ENCODE measurements at places on chromosomes 2 and 18. TPM values are rescaled to one million over a fixed set of nuclear protein-coding genes. Genes with fewer than 3 reads are reported as not detected.

The IL18R1 gene
- total RNA-seq: 0.22 TPM

The CRYGD gene
- not detected for total RNA-seq

The IL1A gene
- not detected for total RNA-seq

The SP5 gene
- not detected for total RNA-seq

The PTPRN gene
- not detected for total RNA-seq

The KIAA2012 gene
- total RNA-seq: not detected

The KCNIP3 gene
- total RNA-seq: under 0.01 TPM

The INHA gene
- total RNA-seq: not detected

The PSTPIP2 gene
- 1.1 TPM for total RNA-seq

DNA sequence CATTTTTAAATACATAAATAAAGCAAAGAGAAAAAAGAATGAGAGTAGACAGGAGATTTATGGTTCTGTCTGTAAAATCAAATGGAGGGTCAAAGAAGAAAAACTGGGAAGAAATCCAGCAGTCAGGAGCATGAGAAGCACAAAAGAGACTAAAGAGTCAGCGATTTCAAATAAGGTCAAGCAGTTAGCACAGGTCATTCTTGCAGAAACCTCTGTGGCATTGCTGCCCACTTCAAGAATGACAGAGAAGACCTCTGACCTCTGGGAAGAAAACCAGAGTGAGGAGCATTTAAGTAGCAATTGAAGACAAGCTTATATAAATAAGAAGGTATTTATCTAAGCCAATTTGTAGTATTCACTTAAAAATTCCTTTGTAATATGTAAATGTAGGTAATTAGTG is 172.0 kb upstream of the SPOPL start:
- DNase-seq: no peak

- peak; percentile 82 for DNase-seq
Observed at GRCh38 chr2:55425431-55425831, 5.8 kb upstream of the CCDC88A start.

GRCh38 chr2:140662504-140662903 is 1468.3 kb downstream of the LRP1B start:
- no peak for DNase-seq

GRCh38 chr18:27181726-27182125 is 3.4 kb downstream of the CHST9 start:
- no peak for DNase-seq

DNA sequence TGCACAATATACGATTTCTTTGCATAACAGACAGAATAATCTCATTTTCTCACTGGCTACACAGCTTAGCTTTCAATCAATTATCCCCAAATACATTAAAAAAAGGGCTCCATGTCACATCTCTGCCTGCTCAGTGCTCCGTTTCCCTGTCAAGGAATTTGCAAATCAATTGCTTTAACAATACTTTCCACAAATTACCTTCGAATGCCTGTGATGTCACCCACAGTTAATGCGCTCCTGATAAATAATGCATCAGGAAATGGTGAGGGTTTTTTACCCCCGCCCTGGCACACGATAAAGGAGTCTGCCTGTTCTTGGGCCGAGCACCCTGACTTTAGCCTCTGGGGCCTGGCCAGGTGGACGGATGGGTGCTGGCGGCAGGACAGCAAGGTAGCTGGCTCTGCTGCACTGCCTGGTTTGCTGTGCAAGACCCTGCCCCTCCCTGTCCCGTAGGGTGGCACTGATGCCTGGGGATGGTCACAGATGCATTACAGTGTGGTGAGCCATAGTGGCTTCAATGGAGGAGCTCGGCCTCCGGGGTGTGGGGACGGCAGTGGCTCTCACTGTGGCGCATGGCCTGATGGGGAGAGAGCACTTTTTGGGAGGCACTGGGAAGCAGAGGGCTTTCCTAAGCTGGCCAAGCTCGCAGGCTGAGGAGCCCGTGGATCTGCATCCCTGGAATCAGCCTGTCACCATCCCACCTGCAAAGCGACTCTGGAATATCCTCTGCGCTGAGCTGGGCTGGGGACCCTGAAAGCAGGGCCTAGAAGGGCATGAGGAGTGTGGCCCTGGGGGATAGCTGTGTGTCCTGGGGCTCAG is 88.3 kb upstream of the HS6ST1 start:
- DNase-seq: no peak

DNA sequence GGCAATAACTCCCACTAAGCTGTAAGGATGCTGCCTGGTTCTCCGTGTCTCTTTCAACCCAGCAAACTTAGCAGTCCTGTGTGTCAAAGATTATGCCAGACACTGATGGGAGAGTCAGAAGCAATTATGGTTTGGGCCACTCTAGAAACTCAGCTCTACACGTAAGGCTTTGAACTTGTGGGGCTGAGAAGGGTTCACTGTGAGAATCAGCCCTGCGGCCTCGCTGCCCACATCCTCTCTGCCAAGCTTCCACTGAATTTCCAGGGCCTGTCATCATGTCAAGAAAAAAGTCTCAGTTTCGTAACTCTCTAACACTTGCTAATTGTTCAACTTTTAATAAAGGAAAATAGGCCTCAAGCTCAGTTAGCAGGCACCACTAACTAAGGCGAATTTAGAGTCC is 308.8 kb upstream of the LYPD1 start:
- DNase-seq: no peak

GRCh38 chr2:129559101-129559500 is 420.4 kb upstream of the RAB6C start:
- DNase-seq: no peak

GRCh38 chr2:7665880-7666279 is 748.7 kb downstream of the RNF144A start:
- no peak for DNase-seq

DNA sequence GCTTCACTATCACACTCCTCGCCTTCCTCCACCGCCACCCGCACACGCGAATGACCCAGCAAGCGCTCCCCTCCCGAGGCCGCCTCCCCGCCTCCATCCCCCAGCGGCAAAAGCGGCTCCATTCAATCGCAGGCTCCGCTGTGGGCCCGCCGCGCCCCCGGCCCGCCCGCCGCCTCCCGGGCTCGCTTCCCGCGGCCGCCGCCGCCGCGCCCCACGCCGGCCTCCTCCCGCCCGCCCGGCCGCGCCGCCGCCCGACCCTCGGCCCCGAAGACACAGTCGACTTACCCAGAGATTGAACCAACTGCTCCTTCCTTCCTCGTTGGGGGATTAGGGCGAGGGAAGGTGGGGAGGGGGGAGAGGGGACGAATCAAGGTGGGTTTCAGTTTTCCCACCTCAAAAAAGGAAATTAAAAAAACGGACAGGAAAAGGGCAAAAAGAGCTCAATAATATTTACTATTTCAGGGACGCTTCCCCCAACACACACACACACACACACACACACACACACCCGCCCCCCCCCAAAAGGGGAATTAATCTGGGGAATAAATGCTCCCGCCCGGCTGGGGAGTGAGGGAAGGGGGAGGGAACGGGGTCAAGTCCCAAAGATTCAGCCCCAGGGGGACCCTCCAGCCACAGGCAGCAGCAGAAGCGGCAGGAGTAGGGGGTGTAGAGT is 743 bp downstream of the XPO1 start:
- DNase-seq: peak; percentile 59

- DNase-seq: no peak
Observed at GRCh38 chr18:7102131-7102530, 15.5 kb downstream of the LAMA1 start.

DNA sequence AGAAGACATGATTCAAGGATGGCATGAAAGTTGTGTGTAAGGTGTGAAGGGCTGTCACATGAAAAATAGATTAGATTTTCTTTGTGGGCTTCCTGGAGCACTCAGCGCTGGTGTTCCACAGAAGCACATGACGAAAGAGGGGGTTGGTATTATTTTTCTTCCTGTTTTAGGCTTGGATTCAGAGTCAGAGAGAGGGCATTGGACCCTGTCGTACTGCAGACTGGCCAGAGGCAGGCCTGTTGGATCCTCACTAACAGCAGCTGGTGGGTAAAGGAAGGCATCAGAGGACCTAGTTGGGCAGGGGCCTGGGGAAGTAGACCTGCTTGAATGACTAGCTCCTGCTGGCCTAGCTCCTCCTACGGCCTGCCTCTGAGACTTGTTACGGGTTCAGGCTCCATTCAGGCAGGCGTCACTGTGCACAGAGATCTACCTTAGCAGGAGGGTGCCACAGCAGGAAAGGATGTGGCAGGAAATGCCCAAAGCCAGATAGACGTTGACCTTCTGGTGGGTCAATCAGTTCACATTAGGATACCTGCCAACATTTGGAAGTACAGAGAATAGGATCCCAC is 13.1 kb downstream of the CTLA4 start:
- DNase-seq: peak; percentile 38

DNA sequence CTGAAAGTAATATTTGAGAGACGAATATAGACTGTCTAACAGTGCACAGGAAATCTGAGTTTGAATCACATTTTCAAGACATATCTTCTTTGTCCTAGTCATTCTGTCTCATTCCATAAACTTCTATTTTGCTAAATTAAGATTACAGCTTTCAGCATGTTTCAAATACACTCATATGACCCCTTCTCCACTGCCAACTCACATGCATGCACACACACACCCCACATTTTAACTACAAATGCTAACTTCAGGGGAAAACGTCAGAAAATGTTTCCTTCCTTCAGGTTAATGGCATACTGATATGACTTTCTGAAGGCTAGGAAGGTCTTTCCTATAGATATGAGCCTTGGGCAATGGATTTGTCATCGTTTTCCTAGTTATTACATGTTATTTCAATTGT is 373.7 kb downstream of the RBM43 start:
- no peak for DNase-seq

DNA sequence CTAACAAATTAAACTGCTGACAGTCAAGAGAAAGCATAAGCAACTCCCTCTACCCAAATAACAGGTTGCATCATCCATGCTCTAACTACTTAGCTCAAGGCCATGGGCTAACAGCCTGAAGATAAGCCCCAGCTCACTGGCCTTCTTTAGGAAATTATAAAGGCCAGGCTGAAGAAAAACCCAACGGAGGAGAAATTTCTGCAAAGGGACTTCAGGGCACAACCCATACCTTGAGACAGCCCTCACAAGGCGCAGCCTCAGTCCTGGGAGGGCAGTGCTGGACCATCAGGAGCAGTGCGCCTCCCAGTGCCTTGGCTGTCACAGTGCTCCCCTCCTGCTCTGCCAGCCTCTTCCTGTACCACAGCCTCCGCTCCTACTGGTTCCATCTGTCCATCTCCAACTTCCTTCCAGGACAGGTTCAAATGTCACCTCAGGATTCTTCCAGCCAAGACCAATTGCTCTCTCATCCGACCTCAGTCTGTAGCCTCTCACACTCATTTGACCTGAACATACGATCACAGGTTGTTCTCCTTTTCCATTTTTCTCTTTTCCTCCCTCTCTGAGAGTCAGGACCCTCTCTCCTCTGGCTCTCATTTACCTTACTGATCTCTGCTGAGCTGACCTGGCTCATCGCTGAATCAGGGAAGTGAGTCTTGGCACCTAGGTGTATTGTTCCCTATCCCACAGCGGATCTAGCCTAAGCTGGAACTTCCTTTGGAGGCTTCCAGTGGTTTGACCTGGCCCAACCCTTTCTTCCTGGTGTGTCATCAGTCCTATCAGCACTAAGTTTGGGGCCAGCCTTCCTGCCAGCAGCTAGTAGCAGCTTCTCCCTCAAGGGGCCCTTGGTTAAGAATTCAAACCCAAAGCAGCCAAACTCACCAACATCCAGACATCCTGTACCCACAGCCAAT is 1.9 kb downstream of the MCFD2 start:
- peak; percentile 84 for DNase-seq

DNA sequence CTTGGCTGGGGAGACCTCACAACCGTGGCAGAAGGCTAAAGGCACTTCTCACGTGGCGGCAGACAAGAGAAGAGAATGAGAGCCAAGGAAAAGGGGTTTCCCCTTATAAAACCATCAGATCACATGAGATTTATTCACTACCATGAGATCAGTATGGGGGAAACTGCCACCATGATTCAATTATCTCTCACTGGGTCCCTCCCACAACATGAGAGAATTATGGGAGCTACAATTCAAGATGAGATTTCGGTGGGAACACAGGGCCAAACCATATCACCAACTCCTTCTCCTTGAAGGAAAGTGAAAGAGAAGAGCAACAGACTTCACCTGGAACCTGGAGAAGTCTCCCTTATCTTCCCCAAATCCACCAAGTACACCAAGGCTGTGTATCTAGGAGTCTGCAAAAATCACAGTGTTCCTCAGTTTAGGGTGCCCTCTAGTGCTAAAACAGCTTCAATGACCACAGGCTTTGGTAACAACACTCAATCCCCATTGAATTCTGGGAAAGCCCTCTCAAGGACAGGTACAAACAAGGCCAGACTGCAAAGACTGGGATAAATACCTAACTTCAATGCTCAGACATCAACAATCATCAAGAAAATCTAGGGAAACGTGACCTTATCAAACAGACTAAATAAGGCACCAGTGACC is 148.8 kb upstream of the SRD5A2 start:
- peak; percentile 13 for DNase-seq

GRCh38 chr2:134234535-134234934 is 19.3 kb upstream of the MGAT5 start:
- no peak for DNase-seq

DNA sequence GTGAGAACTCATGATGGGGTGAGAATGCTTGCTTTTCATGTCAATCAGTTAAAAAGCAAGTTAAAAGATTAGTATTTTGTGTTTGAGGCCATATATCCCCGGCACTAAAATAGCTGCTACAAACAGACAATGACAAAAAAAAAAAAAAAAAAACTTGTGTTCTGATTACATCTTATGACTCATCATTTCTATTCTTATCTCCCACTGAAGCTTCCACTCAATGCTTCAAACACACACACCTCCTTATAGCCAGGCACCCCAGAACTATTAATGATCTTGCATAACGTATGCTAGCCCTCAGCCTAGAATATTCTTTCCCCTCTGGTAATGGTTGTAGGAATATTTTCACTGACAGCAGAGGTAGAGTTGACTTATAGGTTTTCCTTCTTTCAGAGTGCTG is 778.3 kb downstream of the TRIB2 start:
- no peak for DNase-seq

GRCh38 chr2:44679990-44680389 is 261.5 kb upstream of the SIX3 start:
- DNase-seq: no peak

DNA sequence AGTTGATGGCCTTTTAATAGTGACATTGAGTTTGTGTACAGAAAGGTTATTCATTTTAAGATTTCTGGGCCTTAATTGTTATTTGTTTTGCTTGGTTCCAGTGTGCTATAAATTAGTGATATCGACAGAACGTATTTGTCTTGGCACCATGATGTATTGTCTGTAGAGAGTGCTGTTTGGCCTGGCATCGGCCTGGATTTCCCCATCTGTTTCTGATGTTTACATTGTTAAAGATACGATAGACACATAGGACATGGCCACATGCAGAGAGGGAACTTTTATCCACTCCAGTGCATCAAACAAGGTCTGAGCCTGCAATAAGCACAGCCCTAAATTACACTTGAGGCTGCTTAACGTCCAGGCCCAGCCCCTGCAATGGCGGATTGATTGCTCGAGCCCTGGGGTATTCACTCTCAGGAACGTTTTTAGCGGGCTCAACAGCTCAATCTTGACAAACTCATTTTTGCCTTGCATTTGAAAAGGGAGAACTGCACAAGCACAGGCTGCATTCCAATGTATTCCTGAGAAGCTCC is 144.7 kb downstream of the SLC4A3 start:
- DNase-seq: no peak

DNA sequence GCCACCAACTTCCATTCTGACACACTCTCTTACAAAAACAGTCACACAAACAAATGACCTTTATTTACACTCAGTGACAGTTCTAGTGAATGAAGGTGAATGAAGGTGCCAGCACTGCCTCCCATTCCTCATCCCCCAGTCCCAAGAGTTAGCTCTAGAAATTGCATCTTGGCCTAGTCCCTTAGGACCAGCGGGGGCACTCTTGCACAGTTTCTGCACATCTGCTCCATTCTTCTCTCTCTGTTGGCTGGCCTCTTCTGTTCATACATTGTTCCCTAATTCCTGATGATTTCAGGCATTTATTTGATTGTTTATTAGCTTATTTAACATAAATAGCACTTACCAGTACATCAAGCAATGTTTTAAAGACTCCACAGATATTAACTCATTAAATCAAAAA is 30.9 kb downstream of the GAREM1 start:
- no peak for DNase-seq
